COR-L47 (cell line): ENCODE measurements at places on chromosomes 2 and 18.

DNA sequence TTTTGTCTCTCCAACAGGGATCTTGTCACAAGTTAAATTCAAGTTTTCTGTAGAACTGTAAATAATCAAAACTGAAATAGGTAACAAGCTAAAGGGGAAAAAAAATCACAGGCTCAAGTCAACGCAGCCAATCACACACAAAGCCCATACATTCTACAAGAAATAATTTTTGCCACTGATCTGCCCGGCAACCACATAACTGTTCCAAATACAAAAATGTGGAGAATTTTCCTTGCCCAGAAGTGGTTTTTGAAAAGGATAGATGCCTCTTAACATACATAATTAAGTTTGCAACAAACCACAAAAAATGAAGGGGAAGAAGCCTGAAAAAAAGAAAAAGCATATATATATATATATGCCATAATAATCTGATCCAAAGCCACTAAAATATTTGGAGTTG lies 60.3 kb downstream of the FARSB start:
- DNase-seq: no peak

DNA sequence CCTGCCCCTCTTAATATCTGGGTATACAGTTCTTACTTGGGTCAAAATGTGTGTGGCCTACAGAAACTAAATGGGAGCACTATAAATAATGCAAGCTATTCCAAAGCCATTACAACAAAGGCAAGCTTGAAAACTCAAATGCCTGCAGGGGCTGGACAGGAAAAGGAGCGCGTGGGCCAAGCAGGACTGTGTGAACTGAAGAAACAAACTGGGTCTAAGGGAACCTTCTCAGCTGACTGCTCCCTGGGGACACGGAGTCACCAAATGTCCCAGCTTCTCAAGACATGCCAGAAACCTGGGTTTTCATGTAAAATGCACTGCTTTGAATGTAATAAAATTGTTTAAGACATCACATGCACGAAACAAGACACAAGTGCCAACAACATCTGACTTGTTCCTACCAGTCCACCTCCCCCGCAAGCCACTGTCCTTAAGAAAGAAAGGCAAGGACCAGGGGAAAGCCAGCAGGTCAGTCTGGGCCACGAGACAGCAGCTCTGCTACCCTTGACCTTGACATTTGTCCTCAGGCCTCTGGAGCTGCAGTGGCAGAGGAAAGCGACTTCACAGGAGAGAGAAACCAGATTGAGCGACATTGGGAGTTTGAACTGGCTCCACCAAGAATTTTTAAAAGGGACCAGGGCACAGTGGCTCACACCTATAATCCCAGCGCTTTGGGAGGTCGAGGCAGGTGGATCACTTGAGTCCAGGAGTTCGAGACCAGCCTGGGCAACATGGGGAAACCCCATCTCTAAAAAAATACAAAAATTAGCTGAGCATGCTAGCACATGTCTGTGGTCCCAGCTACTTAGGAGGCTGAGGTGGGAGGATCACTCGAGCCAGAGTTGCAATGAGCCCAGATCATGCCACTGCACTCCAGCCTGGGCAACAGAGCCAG lies 89.7 kb upstream of the SH3BP4 start:
- DNase-seq: no peak

- DNase-seq: no peak
Measured at GRCh38 chr2:151792589-151792988, 35.6 kb downstream of the ARL5A start.

GRCh38 chr18:22021701-22022100 lies 147.7 kb upstream of the GATA6 start:
- no peak for DNase-seq
